ENCODE measurements at places on chromosomes 7 and 10. TPM values are rescaled to one million over a fixed set of nuclear protein-coding genes. Genes with fewer than 3 reads are reported as not detected.
A peak's percentile ranks its signal among the peaks of the same experiment; 100 is the strongest.

- DNase-seq = no peak
Observed at GRCh38 chr10:131810805-131811629, 89.8 kb upstream of the PPP2R2D start.

- DNase-seq = no peak
Observed at GRCh38 chr7:157023589-157023905, 13.1 kb upstream of the MNX1 start.

GRCh38 chr10:130345728-130346127 lies 209.5 kb downstream of the GLRX3 start:
- no peak for DNase-seq

DNA sequence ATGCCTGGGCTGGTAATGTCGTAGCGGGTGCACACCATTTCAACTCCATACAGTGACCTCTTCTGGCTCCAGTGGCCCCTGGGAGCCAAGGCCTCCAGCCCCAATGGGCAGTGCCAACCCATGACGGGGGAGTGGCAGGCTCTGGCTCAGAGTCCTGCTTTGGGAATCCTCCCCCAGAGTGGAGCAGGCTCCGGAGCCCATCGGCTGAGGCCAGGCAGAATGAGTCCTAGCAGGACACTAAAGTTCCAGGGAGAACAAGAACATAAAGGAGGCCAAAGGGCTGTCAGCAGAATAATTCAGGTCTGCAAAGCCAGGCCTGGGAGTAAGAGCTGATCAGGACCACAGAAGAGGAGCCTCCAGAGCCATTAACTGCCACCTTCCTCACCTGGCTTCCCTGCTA lies 33.3 kb downstream of the LBX1 start:
- no peak for DNase-seq

DNA sequence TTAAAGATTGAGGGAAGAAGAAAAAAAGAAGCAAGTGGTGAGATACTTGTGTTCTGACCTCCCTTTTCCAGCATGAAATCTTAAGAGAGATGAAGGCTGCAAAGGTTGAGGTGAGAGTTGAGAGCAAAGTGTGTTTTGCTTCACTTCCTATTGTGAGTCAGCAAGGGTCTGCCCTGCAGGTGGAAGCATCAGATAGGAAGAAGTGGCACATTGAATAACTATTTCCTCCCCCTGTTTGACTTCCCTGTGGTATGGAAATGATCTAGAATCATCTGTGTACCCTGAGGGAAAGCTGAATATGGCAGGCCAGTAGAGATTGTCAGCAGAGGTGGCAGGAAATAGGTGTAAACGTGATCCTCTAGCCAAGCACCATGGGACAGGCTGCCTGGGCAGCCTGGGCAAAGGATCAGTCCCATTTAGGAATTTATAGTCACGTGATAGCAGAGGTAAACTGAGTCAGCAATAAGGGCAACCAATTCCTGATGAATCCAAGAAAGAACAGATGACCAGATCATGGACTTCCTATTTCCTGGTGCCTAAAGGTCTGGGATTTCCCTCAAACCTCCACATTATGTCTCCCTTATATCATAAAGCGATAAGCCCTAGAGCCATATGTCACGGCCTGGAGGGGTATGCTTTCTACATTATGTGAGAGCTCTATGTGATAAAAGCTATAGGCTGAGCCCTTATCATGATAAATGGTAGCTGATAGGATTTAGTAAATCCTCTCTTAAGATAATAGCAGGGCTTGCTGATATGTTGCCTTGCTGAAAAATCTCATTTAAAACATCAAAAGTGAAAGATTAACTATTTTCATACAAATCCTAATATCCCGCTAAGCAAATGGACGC lies 287.0 kb downstream of the MDFIC start:
- DNase-seq = no peak

DNA sequence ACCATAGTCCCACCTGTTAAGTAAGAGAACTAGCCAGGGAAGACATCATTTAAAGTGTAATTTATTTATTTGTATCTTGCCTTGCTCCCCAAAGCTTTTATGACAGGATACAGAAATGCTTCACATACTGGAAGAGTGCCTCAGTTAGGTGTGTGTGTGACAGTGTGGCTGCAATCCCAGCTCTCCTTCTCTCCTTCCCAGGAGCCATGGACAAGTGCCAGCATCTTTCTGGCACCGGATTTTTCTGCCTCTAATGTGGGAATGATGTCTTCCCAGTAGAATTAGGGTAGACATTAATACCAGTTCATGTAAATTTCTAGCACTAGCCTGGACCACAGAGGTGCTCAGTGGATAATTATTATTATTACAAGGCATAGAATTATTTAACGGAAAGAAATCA lies 30.3 kb upstream of the ATXN7L1 start:
- peak; percentile 12 for DNase-seq

NOS3 gene
- 0.50 TPM for total RNA-seq

EBLN1 gene
- total RNA-seq = not detected

PCDH15 gene
- under 0.01 TPM for total RNA-seq

FAM25A gene
- total RNA-seq = not detected
